ENCODE measurements at places on chromosomes 3 and 15. TPM values are rescaled to one million over a fixed set of nuclear protein-coding genes. Genes with fewer than 3 reads are reported as not detected.

DNA sequence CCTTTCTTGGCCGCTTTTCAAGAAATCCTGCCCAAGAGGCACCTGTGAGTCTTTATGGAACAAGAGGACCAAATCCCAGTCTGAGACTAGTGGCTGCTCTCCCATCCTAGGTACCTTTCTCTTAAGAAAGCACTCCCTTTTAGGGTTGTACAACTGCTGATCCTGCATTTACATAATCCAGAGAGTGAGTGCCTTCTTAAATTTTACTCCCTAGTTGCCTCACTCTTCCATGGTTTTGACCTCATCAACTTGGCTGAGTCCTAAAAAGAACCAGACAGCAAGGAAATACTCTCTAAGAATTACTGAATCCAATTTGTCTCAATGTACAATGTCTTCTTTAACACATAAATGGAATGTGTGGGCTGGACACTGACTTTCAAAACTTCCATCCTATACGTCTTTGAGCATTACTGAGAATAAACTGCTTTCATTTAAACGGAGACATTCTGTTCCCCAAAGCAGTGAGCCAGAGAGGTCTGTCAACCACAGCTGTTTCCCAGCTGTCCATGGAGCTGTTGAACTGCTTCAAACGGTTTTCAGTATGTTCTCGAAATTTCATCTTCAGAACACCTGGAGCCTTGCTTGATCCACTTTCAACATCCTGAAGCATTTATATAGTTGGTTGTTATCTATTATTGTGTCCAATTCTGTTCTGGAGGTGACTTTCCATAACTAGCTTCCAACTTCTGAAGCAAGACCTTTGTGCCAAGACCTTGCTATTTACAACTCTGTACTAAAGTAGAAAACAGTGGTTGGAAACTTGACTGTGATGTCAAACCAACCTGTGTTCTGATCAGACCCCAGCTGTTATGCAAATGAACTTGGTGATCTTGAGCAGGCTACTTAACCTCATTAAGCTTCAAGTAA, 179.1 kb downstream of the SLC9A9 start:
- no peak for DNase-seq

- DNase-seq, result no peak
These were observed 49.2 kb downstream of the LRRK1 start for GRCh38 chr15:100968050-100968966.

C3orf62 gene
- total RNA-seq, result 3.2 TPM

GRCh38 chr3:3448468-3448867, 269.0 kb upstream of the CRBN start:
- DNase-seq, result no peak

GRCh38 chr3:89108291-89108550, 800 bp downstream of the EPHA3 start:
- DNase-seq, result no peak

GRCh38 chr3:140911822-140912221, 29.8 kb upstream of the SLC25A36 start:
- no peak for DNase-seq

- no peak for DNase-seq
These were observed 488.3 kb upstream of the GOLIM4 start for GRCh38 chr3:168583977-168584376.

- DNase-seq, result no peak
These were observed 22.9 kb downstream of the ADAMTS17 start for GRCh38 chr15:100318880-100319279.

- no peak for DNase-seq
These were observed 215.7 kb upstream of the THBS1 start for GRCh38 chr15:39365161-39365560.

RETNLB gene
- not detected for total RNA-seq

GREM1 gene
- total RNA-seq, result under 0.01 TPM

Data from hematopoietic multipotent progenitor cell (in vitro differentiated cells).